T-helper 17 cell (primary cell): ENCODE measurements at places on chromosomes 13 and 19.

- no peaks in the 10 kb centered on the region for H3K4me1 ChIP-seq
- H3K27ac ChIP-seq: no peak overlapping the region
- no peak for DNase-seq
- peaks cover 21% of the 10 kb centered on the region for H3K27me3 ChIP-seq
- H3K4me3 ChIP-seq: no peak overlapping the region
- no peaks in the 10 kb centered on the region for H3K36me3 ChIP-seq
Observed at GRCh38 chr13:59343132-59343531, 820.6 kb downstream of the DIAPH3 start.

GRCh38 chr19:46542428-46543230 lies 47.0 kb upstream of the PNMA8B start:
- H3K27ac ChIP-seq: no peak overlapping the region
- H3K27me3 ChIP-seq: peaks cover 11% of the 10 kb centered on the region
- peaks cover 4% of the 10 kb centered on the region for H3K4me1 ChIP-seq
- peak; percentile 50 for DNase-seq
- no peak overlapping the region for H3K4me3 ChIP-seq
- H3K36me3 ChIP-seq: no peaks in the 10 kb centered on the region

- H3K27ac ChIP-seq: peak overlapping the region; percentile 79
- H3K4me3 ChIP-seq: no peak overlapping the region
- H3K36me3 ChIP-seq: no peaks in the 10 kb centered on the region
- H3K27me3 ChIP-seq: no peaks in the 10 kb centered on the region
- no peak for DNase-seq
Observed at GRCh38 chr13:48431431-48431830, 18.5 kb upstream of the LPAR6 start.

GRCh38 chr13:74166261-74167004 lies 32.2 kb upstream of the KLF12 start:
- no peak overlapping the region for H3K4me3 ChIP-seq
- H3K36me3 ChIP-seq: no peaks in the 10 kb centered on the region
- no peak for DNase-seq
- H3K27me3 ChIP-seq: peaks cover 13% of the 10 kb centered on the region
- no peak overlapping the region for H3K27ac ChIP-seq

- H3K27ac ChIP-seq: no peak overlapping the region
- H3K36me3 ChIP-seq: peaks cover 2% of the 10 kb centered on the region
- peaks cover 45% of the 10 kb centered on the region for H3K27me3 ChIP-seq
- no peak for DNase-seq
- H3K4me1 ChIP-seq: no peaks in the 10 kb centered on the region
- H3K4me3 ChIP-seq: no peak overlapping the region
Observed at GRCh38 chr13:36872621-36873020, 47.4 kb downstream of the SMAD9 start.

GRCh38 chr19:34666200-34666957 lies 10.6 kb downstream of the SCGB2B2 start:
- peak overlapping the region; percentile 70 for H3K4me3 ChIP-seq
- peaks cover 5% of the 10 kb centered on the region for H3K27me3 ChIP-seq
- H3K36me3 ChIP-seq: no peaks in the 10 kb centered on the region

DNA sequence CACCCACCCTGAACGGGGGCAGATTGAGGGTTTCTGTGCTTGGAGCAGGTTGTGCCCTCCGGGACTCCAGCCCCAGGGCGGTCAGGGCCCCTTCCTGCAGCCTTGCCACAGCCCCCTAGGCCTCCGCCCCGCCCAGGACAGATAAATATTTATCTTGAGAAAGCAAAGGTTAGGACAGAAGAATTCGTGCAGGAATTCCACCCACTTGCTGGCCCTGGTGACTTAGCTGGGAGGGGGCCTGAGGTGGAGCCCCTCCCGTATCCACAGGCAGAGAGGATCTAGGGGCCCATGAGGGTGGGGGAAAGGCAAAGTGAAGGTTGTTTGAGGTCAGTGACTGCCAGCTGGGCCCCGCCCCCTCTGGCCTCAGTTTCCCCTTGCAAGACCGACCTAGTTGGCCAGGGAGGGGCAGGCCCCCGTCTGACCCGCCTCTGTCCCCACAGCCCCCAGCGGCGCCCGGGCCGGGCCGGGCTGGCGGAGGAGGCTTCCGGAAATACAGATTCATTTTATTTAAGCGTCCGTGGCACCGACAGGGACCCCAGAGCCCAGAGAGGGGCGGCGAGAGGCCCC lies 5.2 kb downstream of the MIDN start:
- DNase-seq: no peak
- H3K4me3 ChIP-seq: peak overlapping the region; percentile 76
- H3K36me3 ChIP-seq: peaks cover 6% of the 10 kb centered on the region
- H3K4me1 ChIP-seq: peaks cover 17% of the 10 kb centered on the region
- peak overlapping the region; percentile 84 for H3K27ac ChIP-seq

DNA sequence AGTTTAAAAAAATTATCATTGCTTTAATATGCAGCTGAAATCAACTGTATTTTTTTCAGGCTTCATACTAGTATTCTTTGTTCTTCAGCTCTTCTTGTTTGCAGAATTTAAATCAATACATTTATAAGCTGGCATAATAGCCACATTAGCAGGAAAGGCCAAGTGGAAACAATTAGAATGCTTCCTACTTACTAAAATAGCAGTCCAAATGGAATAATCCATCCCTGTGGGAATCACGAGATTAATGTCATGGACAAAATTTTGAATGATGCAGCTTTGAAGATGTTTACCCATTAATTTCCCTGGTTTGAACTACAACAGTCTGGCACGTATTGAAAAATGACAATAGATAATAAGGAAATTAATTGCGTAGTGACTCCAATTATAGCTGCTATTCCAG lies 2650.8 kb downstream of the PCDH9 start:
- no peaks in the 10 kb centered on the region for H3K4me1 ChIP-seq
- DNase-seq: no peak
- no peak overlapping the region for H3K27ac ChIP-seq
- H3K4me3 ChIP-seq: no peak overlapping the region
- no peaks in the 10 kb centered on the region for H3K27me3 ChIP-seq

- H3K4me1 ChIP-seq: peaks cover 46% of the 10 kb centered on the region
- DNase-seq: no peak
- no peaks in the 10 kb centered on the region for H3K36me3 ChIP-seq
- no peaks in the 10 kb centered on the region for H3K27me3 ChIP-seq
- peak overlapping the region; percentile 82 for H3K4me3 ChIP-seq
- H3K27ac ChIP-seq: peak overlapping the region; percentile 89
Observed at GRCh38 chr19:16263141-16263761, 61.4 kb upstream of the KLF2 start.

- no peak overlapping the region for H3K4me3 ChIP-seq
- no peaks in the 10 kb centered on the region for H3K36me3 ChIP-seq
Observed at GRCh38 chr19:46160233-46160775, 12.3 kb downstream of the IGFL2 start.

DNA sequence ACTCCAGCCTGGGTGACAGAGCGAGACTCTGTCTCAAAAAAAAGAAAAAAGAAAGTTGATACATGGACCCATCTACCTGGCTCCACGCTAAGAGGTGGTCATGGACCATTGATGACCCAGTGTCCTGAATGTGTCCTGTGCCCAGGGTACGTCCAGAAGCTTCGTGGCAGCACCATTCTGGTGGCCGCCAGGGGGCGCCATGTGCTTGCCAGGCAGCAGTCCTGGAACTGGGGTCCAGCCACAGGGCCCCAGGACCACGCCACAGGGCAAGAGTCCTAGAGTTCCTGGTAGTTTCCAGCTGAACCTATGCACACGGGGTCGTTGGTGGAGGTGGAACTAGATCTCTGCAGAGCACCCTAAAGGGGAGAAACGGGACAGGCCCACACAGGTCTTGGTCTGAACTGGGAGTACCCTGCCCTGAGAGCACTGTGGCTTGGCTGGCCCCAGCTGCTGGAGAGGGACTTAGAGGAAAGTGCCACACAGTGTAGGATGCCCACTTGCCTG lies 19.9 kb upstream of the FBXO27 start:
- no peaks in the 10 kb centered on the region for H3K36me3 ChIP-seq
- no peaks in the 10 kb centered on the region for H3K4me1 ChIP-seq
- H3K27me3 ChIP-seq: no peaks in the 10 kb centered on the region
- DNase-seq: peak; percentile 56
- no peak overlapping the region for H3K4me3 ChIP-seq

GRCh38 chr13:31421756-31422155 lies 222.0 kb downstream of the B3GLCT start:
- peaks cover 4% of the 10 kb centered on the region for H3K36me3 ChIP-seq
- peaks cover 32% of the 10 kb centered on the region for H3K27me3 ChIP-seq
- no peak for DNase-seq
- H3K27ac ChIP-seq: no peak overlapping the region
- peaks cover 4% of the 10 kb centered on the region for H3K4me1 ChIP-seq
- no peak overlapping the region for H3K4me3 ChIP-seq

- peaks cover 3% of the 10 kb centered on the region for H3K36me3 ChIP-seq
- H3K4me3 ChIP-seq: peak overlapping the region; percentile 94
- H3K27ac ChIP-seq: peak overlapping the region; percentile 88
- H3K4me1 ChIP-seq: peaks cover 32% of the 10 kb centered on the region
Observed at GRCh38 chr19:49808711-49809159, 4.4 kb downstream of the FUZ start.

DNA sequence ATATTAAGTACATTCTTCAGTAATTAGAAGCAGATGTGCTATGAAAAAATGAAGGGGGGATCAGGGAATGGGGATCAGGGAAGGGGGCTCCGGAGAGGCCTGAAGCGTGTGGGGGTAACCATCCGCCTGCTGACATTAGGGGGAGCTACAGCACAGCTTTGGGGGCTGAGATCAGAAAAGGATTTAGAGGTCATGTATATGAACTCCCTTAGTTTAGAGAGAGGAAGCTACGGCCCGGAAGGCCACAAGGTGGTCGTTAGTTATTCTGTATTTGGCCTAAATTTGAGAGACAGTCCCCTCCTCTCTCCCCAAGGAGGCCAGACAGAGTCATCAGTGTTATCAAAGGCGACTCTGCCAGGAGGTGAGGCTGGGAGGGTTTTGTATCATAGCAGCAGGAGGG lies 99.0 kb downstream of the TM9SF2 start:
- H3K36me3 ChIP-seq: no peaks in the 10 kb centered on the region
- H3K4me3 ChIP-seq: no peak overlapping the region
- peaks cover 14% of the 10 kb centered on the region for H3K4me1 ChIP-seq

GRCh38 chr19:41319500-41320184 lies 9.7 kb downstream of the CCDC97 start:
- H3K27ac ChIP-seq: peak overlapping the region; percentile 60
- peak overlapping the region; percentile 69 for H3K4me3 ChIP-seq
- no peak for DNase-seq
- no peaks in the 10 kb centered on the region for H3K27me3 ChIP-seq

- no peak overlapping the region for H3K27ac ChIP-seq
- peaks cover 36% of the 10 kb centered on the region for H3K27me3 ChIP-seq
- DNase-seq: no peak
- H3K36me3 ChIP-seq: peaks cover 8% of the 10 kb centered on the region
- no peak overlapping the region for H3K4me3 ChIP-seq
Observed at GRCh38 chr19:1680976-1681375, 28.6 kb upstream of the TCF3 start.

DNA sequence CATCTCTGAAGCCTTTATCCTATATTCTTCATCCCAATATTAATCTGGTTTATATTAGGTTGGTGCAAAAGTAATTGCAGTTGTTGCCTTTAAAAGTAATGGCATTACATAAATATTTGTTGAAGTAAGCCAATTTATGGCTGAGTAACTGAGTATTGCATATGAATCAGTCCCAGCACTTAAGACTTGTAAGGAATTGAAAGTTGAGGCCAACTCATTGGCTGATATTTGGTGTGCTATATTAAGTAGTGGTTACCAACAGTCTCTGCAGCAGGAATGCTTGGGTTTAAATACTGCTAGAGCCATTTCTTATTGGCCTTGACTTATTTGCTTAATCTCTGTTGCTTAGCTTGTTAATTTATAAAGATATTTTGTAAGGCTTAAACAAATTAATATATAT lies 460.7 kb downstream of the GPC6 start:
- H3K27ac ChIP-seq: no peak overlapping the region
- H3K36me3 ChIP-seq: no peaks in the 10 kb centered on the region
- H3K4me3 ChIP-seq: no peak overlapping the region
- H3K27me3 ChIP-seq: no peaks in the 10 kb centered on the region
- no peaks in the 10 kb centered on the region for H3K4me1 ChIP-seq

DNA sequence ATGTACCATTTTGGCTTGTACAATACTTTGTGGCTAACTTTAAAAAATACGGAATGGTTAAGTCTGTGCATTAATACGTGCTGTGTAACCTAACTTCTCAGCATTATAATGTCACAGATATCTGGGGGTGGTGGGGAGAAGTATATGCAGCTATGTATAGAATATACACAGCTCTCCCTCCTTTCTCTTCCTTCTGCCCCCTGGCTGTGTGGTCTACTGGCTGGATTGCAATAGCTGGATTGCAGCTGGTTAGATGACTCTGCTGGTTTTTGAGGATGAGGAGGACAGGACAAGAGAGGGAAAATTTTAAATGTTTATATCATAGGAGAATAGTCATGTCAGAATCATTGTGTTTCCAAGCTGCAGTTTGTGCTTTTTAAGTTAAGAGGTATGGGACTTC lies 9.7 kb downstream of the RNASEH2B start:
- H3K27me3 ChIP-seq: no peaks in the 10 kb centered on the region
- DNase-seq: no peak
- peaks cover 42% of the 10 kb centered on the region for H3K4me1 ChIP-seq
- no peak overlapping the region for H3K4me3 ChIP-seq
- H3K36me3 ChIP-seq: peaks cover 2% of the 10 kb centered on the region

- no peaks in the 10 kb centered on the region for H3K27me3 ChIP-seq
- H3K36me3 ChIP-seq: no peaks in the 10 kb centered on the region
- H3K4me1 ChIP-seq: no peaks in the 10 kb centered on the region
- no peak for DNase-seq
- H3K4me3 ChIP-seq: no peak overlapping the region
Observed at GRCh38 chr13:86892330-86892729, 778.8 kb upstream of the SLITRK5 start.

GRCh38 chr19:3056417-3057088 lies 5.7 kb downstream of the TLE5 start:
- H3K27me3 ChIP-seq: no peaks in the 10 kb centered on the region
- H3K4me1 ChIP-seq: peaks cover 30% of the 10 kb centered on the region
- H3K27ac ChIP-seq: no peak overlapping the region
- H3K36me3 ChIP-seq: peaks cover 4% of the 10 kb centered on the region
- peak overlapping the region; percentile 15 for H3K4me3 ChIP-seq

GRCh38 chr19:57825511-57825910 lies 4.6 kb upstream of the ZNF587B start:
- peak overlapping the region; percentile 9 for H3K27ac ChIP-seq
- H3K36me3 ChIP-seq: no peaks in the 10 kb centered on the region
- H3K27me3 ChIP-seq: no peaks in the 10 kb centered on the region
- no peak for DNase-seq
- H3K4me1 ChIP-seq: peaks cover 42% of the 10 kb centered on the region
- H3K4me3 ChIP-seq: no peak overlapping the region

- H3K36me3 ChIP-seq: no peaks in the 10 kb centered on the region
- H3K27ac ChIP-seq: no peak overlapping the region
- H3K4me3 ChIP-seq: no peak overlapping the region
Observed at GRCh38 chr13:72505376-72505775, 222.1 kb downstream of the MZT1 start.

DNA sequence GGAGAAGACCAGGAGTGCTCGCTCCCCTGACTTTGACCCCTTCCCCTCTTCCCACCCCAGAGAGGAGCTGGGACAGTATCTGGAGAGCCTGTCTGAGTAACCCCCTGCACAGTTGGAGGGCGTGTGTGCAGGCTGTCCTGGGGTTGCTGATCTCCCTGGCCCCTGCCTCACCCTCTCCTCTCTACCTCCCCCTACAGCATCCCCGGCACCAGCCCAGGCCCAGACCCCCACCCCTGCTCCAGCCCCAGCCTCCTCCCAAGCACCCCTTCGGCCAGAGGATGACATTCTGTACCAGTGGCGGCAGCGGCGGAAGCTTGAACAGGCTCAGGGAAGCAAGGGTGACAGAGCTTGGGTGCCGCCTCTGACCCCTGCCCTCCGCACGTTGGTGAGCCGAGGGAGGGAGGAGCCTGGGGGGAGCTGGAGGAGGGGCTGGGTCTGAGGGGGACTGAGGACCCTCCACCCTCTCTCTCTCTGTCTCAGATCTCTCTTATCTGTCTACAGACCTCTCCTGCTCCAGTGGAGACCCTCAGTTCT lies 8.7 kb downstream of the PROSER3 start:
- no peak overlapping the region for H3K27ac ChIP-seq
- H3K4me3 ChIP-seq: no peak overlapping the region
- H3K36me3 ChIP-seq: peaks cover 5% of the 10 kb centered on the region
- H3K4me1 ChIP-seq: peaks cover 5% of the 10 kb centered on the region
